CD4-positive, CD25-positive, alpha-beta regulatory T cell (primary cell): ENCODE measurements at places on chromosomes 7 and 10.

GRCh38 chr7:113331155-113331898 lies 213.0 kb upstream of the SMIM30 start:
- no peak for DNase-seq
- no peaks in the 10 kb centered on the region for H3K27me3 ChIP-seq
- H3K27ac ChIP-seq: no peak overlapping the region

- DNase-seq: no peak
- H3K27ac ChIP-seq: no peak overlapping the region
- no peaks in the 10 kb centered on the region for H3K4me1 ChIP-seq
- no peaks in the 10 kb centered on the region for H3K27me3 ChIP-seq
- no peaks in the 10 kb centered on the region for H3K36me3 ChIP-seq
Measured at GRCh38 chr7:21128062-21128817, 299.6 kb upstream of the SP4 start.

GRCh38 chr10:2173327-2173726 lies 436.0 kb upstream of the ADARB2 start:
- H3K4me1 ChIP-seq: no peaks in the 10 kb centered on the region
- H3K27ac ChIP-seq: no peak overlapping the region
- no peaks in the 10 kb centered on the region for H3K36me3 ChIP-seq
- H3K4me3 ChIP-seq: no peak overlapping the region
- no peak for DNase-seq
- no peaks in the 10 kb centered on the region for H3K27me3 ChIP-seq

DNA sequence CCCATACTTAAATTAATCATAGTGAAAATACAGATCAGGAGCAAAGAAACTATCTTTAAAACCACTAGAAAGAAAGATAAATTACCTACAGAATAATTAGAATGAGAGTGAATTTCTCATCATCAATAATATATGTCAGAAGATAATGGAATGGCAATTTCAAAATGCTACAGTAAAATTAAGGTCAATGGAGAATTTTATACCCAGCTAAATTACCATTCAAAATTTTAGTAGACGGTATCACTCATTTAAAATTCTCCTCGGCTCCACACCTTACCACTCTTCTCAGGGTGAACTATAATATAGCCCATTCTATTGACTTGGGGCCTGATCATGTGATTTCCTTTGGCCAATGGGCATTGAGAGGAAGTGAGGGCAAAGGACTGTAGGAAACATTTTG lies 192.5 kb upstream of the TCERG1L start:
- DNase-seq: no peak
- no peaks in the 10 kb centered on the region for H3K4me1 ChIP-seq
- H3K27ac ChIP-seq: no peak overlapping the region
- H3K36me3 ChIP-seq: no peaks in the 10 kb centered on the region
- no peak overlapping the region for H3K4me3 ChIP-seq

GRCh38 chr10:15141136-15142054 lies 27.1 kb downstream of the NMT2 start:
- H3K36me3 ChIP-seq: peaks cover 28% of the 10 kb centered on the region
- H3K27me3 ChIP-seq: no peaks in the 10 kb centered on the region
- H3K4me1 ChIP-seq: peaks cover 21% of the 10 kb centered on the region
- H3K4me3 ChIP-seq: peak overlapping the region; percentile 49

- no peak for DNase-seq
- no peaks in the 10 kb centered on the region for H3K27me3 ChIP-seq
Measured at GRCh38 chr7:105149827-105150226, 135.8 kb downstream of the KMT2E start.

DNA sequence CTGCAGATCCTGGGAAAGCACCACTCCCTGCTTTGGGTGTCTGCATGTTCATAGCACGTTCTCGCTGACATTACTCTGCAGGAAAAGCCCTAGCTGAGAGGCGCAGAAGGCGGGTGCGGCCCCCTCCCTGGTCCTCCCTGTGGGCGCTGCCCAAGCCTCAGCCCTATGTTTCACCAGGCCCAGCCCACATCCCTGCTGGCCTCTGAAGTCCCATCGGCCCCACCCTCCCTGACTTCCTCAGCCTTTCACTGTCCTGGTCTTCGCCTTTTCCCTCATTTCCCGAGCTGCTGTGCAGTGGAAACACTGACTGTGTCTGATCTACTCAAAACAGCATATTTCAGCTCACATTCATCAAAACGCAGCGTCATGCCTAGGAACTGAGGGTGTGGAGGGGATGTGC lies 36.3 kb upstream of the DIP2C start:
- H3K4me1 ChIP-seq: no peaks in the 10 kb centered on the region
- no peak for DNase-seq
- no peak overlapping the region for H3K4me3 ChIP-seq
- no peak overlapping the region for H3K27ac ChIP-seq
- H3K36me3 ChIP-seq: no peaks in the 10 kb centered on the region

DNA sequence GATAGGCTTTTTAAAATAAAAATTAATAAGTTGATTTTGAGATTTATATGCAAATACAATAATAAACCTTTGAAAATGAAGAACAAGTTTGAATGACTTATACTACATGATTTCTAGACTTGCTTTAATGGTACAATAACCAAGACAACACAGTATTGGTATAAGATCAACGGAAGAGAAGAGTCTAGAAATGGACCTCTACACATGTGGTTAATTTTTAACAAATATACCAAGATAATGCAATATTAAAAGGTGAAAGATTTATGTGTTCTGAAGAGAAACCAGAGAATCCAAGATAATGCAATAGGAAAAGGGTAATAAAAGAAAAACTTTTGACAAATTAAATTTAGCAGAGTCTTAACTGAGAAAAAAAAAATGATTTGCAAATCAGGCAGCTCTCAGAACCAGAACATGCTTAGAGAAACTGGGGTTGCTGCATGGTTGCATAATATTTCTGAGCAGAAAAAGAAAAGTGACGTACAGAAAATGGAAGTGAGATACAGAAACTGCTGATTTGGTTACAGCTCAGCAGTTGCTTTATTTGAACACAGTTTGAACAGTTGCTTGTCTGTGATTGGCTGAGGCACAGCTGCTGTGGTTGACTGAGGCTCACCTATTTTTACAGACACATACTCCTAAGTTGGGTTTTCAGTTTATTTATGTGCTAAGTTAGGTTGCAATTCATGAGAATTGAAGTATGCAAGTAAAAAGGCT lies 365.9 kb downstream of the CRPPA start:
- H3K4me1 ChIP-seq: no peaks in the 10 kb centered on the region
- H3K27me3 ChIP-seq: no peaks in the 10 kb centered on the region
- DNase-seq: no peak
- H3K4me3 ChIP-seq: no peak overlapping the region

- no peak overlapping the region for H3K4me3 ChIP-seq
- H3K27me3 ChIP-seq: no peaks in the 10 kb centered on the region
- DNase-seq: no peak
- no peaks in the 10 kb centered on the region for H3K4me1 ChIP-seq
- no peaks in the 10 kb centered on the region for H3K36me3 ChIP-seq
- no peak overlapping the region for H3K27ac ChIP-seq
Measured at GRCh38 chr10:108412323-108412722, 1247.8 kb upstream of the SORCS1 start.

DNA sequence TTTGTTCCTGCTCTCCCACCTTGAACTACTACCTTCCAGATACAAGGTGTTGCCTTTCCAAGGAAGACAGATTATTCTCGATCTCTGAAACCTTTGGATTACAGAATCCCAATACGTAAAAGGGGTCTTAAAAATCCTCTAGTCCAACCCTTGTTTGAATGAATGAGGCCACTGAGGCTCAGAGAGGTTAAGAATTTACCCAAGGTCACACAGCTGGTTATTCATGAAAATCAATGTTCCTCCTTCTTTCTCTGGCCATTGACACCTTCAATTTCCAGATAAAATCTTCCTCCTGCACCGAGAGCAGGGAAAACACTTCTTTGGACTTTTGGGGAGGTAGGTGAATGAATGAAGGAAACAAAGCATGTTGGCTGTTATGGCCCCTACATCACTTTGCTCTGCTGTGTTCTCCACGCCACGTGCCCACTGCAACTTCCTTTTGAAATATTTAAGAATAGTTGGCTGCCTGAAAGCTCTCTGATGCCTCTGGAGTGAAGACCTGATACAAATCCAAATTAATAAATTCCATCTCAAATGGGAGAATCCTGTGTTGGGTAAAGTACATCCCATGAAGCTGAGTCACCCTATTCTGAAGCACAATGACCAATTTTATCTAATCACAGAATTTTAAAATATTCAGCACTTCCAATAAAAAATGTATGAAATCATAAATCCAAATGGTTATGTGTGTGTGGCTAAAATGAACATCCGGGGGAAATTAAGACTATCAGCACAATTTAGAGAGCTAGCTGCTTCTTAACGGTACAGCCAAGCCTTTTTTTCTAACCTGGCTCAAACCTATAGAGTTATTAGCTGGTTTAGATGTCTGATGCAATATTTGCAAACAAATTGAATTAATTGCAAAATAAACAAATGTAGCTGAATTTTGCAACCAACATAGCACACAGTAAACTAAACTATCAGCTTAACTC lies 7.3 kb downstream of the SVIL start:
- DNase-seq: no peak
- H3K4me3 ChIP-seq: no peak overlapping the region
- H3K27me3 ChIP-seq: no peaks in the 10 kb centered on the region
- no peaks in the 10 kb centered on the region for H3K36me3 ChIP-seq
- no peaks in the 10 kb centered on the region for H3K4me1 ChIP-seq

GRCh38 chr7:14414274-14414986 lies 425.0 kb upstream of the ETV1 start:
- no peaks in the 10 kb centered on the region for H3K27me3 ChIP-seq
- no peak overlapping the region for H3K27ac ChIP-seq
- H3K4me1 ChIP-seq: no peaks in the 10 kb centered on the region
- H3K4me3 ChIP-seq: no peak overlapping the region

DNA sequence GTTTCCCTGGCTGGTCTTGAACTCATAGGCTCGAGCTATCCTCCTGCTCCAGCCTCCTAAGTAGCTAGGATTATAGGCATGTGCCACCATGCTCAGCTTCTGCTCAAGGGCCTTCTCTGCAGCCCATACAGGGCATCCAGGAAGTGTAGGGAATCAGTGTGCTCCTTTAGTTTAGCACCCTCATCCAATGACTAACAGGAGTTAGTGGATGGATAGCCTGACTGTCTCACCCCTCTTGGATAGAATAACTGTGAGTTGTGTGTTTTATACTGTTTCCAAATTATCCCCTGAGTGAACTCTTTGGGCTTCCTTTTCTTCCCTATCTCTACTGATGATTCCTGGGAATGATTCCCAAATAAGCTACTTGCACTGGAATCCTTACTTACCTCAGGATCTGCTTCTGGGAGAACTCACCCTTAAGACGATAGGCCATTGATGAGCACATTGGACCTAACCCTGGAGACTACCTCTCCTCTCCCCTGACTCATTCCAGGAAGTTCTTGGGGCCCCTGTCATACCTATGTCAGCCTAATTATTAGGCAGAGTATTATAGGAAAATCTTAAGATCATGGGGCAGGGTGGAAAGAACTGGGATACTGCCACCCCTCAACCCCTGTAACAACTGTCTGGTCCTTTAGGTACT lies 18.5 kb downstream of the STRIP2 start:
- no peak overlapping the region for H3K27ac ChIP-seq
- H3K4me3 ChIP-seq: no peak overlapping the region
- H3K27me3 ChIP-seq: no peaks in the 10 kb centered on the region
- no peak for DNase-seq
- no peaks in the 10 kb centered on the region for H3K36me3 ChIP-seq

DNA sequence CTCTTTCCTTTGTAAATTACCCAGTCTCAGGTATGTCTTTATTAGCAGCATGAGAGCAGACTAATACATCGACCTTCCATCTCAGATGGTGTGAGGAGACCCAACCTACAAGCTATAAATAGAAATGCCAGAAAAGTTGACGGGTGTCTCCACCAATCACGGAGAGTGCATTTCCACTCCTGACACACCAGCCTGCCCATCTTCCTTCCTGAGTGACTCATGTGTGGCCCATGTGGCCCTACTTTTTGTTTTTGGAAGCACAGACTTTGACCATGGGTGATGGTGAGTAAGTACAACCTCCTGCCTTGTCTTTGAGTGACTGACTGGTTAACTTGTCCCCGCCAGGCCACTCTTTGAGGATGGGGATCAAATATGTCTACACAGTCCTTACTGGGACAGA lies 147.0 kb downstream of the OAT start:
- H3K27me3 ChIP-seq: no peaks in the 10 kb centered on the region
- no peaks in the 10 kb centered on the region for H3K36me3 ChIP-seq
- no peaks in the 10 kb centered on the region for H3K4me1 ChIP-seq
- no peak overlapping the region for H3K27ac ChIP-seq

- no peak overlapping the region for H3K4me3 ChIP-seq
- no peak for DNase-seq
- no peak overlapping the region for H3K27ac ChIP-seq
- H3K4me1 ChIP-seq: peaks cover 2% of the 10 kb centered on the region
- H3K36me3 ChIP-seq: peaks cover 10% of the 10 kb centered on the region
- H3K27me3 ChIP-seq: no peaks in the 10 kb centered on the region
Measured at GRCh38 chr10:70837660-70838059, 21.9 kb downstream of the SGPL1 start.

GRCh38 chr7:155427411-155428038 lies 30.4 kb upstream of the EN2 start:
- no peaks in the 10 kb centered on the region for H3K4me1 ChIP-seq
- H3K36me3 ChIP-seq: no peaks in the 10 kb centered on the region
- no peak for DNase-seq
- H3K4me3 ChIP-seq: no peak overlapping the region
- H3K27ac ChIP-seq: no peak overlapping the region

DNA sequence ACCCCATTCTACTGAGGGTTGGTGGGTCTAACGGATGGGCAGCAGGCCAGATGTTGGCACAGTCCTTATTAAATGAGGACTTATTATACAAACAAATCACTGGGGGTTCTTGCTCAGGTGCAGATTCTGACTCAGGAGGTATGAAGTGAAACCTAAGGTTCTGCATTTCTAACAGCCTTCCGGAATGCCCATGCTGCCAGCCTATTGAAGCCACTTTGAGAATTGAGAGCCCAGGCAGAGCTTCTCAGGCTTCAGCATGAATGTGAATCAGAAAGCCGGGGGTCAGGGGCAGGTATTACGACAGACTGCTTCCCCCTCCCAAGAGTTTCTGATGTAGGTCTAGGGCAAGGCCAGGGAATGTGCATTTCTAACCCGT lies 34.1 kb upstream of the NPFFR1 start:
- H3K27ac ChIP-seq: no peak overlapping the region
- H3K36me3 ChIP-seq: no peaks in the 10 kb centered on the region
- peaks cover under 1% of the 10 kb centered on the region for H3K4me1 ChIP-seq
- H3K27me3 ChIP-seq: no peaks in the 10 kb centered on the region
- H3K4me3 ChIP-seq: no peak overlapping the region

GRCh38 chr7:7203813-7204575 lies 21.6 kb downstream of the C1GALT1 start:
- H3K36me3 ChIP-seq: no peaks in the 10 kb centered on the region
- peaks cover 26% of the 10 kb centered on the region for H3K4me1 ChIP-seq
- H3K27ac ChIP-seq: no peak overlapping the region
- H3K27me3 ChIP-seq: no peaks in the 10 kb centered on the region
- DNase-seq: no peak
- peak overlapping the region; percentile 49 for H3K4me3 ChIP-seq

- H3K4me3 ChIP-seq: no peak overlapping the region
- H3K27me3 ChIP-seq: no peaks in the 10 kb centered on the region
- H3K4me1 ChIP-seq: peaks cover 14% of the 10 kb centered on the region
Measured at GRCh38 chr7:39644170-39644569, 20.8 kb downstream of the RALA start.
